ENCODE measurements at places on chromosomes 12 and 14.

DNA sequence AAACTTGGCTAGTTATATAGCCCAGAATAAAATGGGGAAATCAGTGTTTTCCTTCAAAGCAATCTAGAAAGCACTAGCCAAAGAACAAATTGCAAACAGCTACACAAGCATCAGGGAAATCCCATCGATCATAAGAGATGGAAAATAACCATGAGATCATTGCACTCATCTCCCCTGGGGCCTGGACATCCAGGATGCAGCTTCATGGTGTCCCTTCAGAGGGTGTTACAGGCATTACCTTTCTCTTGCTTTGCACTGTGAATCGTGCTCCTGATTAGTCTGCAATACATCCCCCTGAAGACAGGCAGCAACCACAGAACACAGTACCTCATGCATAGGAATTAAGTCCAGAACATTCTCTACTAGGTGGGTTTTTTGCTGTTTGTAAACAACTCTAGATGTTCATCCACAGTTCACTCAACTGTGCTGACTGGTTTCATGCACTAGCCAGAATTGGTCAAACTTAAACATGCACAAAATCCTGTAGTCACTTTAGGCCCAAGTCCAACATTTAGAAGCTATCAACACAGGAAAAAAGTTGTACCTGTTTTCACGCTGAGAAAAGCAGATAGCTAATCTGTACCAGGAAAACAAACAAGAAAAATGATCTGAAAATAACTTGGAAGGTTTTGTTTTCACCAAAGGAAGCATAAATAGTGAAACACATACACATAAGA is 120.1 kb downstream of the ZFP36L1 start:
- no peak for DNase-seq

DNA sequence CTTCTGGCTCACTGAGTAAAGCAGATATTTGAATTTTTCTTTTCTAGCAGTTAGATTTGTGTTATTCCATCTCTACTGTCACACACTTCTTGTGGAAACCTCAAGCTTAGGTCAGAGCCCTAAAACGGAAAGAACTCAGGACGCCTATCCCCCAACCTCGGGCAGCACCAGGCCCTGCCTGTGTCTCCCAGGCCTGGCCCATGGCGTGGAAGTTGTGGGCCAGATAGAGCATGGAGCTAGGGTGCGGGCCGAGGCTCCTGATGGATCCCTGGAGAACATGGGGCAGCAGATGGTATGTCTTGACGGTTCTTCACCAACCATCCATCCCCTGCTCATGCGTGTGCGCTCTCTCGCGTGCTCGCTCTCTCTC is 20.6 kb downstream of the P2RX4 start:
- no peak for DNase-seq

DNA sequence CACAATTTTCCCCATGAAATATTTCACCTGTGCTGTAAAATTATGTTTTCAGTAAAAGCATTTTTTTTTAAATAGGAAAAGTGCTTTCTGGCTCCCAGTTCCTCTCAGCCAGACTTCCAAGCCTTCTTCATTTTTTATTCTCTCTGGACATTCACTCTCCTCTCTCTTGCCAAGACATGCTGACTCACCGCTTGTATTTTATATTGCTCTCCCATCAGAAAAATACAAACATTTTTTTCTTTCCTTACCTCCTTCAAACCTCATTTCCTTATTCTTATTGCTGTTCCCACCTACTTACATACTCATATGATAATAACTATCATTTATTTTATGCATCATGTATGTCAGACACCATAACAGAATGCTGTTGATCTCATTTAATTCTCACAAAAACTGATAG is 37.7 kb upstream of the ZNF641 start:
- DNase-seq = no peak

DNA sequence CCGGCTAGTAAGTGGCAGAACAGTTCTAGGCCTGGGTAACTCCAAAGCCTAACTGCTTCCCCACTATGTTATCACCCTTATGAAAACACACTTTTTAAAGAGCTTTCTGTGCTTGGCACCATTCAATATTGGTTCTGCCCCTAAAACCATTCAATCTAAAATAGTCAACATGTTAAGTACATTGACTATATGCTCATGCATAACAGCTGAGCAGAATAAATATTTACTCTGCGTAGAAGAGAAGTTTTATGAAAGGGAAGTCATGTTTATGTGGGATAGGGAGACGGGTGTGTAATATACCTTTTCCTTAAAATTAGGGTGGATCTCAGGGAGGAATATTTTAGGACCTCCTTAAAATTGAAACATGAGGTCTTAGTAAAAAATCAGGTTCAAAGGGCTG is 80.5 kb downstream of the SAMD4A start:
- no peak for DNase-seq

- no peak for DNase-seq
Observed at GRCh38 chr12:15563663-15564062, 225.5 kb downstream of the EPS8 start.

DNA sequence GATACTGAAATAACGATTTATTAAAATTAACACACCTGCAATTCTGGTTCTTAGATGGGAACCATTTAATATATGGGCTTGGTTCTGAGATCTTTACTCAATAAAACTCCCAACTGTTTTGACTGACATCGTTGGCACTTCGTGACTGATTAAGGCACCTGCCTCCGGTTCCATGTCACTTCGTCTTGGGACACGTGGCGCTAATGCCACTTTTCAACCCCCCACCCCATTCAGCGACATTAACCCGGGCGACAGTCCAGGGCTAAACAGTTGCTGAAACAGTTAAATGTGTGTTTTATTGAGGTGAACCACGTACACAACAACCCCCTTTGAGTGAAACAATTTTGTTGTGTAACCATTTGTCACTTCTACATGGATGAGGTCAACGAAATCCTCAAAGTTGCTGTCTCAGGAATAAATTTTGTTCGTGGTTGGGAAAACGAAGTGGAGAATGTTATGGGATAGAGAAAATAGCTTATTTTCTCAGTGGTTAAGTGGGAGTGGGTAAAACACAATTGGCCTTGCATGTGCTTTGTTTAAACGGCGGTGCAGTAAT is 9.9 kb upstream of the SLC38A2 start:
- no peak for DNase-seq

DNA sequence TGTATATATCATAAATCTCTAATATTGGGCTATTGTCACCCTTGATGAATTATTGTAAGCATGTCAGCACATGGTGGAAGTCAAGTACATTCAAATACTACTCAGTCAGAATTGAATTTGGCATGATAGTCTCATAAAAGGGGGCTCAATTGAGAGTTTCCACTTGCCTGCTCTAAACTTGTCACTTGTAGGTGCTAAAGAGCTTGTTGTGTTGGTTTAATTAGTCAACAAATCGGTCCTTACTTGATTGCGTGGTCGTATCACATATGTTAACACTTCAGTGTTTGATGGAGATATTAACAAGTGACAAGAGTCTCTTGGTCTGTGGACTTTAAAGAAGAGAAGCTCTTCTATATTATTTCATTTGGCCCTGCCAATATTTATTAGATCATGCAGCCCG is 81.1 kb downstream of the NKX2-1 start:
- no peak for DNase-seq

DNA sequence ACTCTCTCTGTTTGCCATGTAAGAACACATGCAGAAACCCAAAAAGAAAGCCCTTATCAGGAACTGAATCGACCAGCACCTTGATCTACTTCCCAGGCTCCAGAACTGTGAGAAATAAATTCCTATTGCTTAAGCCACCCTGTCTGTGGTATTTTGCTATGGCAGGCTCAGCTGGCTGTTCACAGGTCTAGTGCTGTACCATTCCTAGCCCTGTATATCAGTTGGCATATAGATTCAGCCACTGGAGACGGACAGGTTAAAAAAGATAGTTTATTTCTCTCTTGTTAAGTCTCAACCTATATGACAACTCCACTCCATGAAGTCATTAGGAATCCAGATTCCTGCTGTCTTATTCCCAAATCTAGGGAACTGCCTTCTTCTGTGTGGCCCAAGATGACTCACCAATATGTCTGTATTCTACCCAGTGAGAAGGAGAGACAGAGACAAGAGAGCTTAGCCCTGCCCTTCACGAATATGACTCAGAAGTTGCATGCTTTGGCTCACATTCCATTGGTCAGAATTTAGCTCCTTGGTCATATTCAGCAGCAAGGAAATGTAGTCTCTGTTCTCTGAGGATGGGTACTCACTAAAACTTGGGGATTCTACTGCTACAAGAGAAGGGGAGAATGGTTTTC is 57.0 kb downstream of the PLEKHG7 start:
- DNase-seq = no peak

- DNase-seq = no peak
Observed at GRCh38 chr12:115394496-115395220, 710.7 kb upstream of the TBX3 start.

- DNase-seq = no peak
Observed at GRCh38 chr12:99600388-99600787, 47.2 kb upstream of the GARIN6 start.

All from hypothalamus (tissue), 51 donors.